Activated CD8-positive, alpha-beta memory T cell treated with anti-CD3 and anti-CD28 coated beads, Interleukin-2, amount 10 ng/mL, durations not matched to agents 7 days and 5 days (primary cell): ENCODE measurements at places on chromosomes 12 and 14.

DNA sequence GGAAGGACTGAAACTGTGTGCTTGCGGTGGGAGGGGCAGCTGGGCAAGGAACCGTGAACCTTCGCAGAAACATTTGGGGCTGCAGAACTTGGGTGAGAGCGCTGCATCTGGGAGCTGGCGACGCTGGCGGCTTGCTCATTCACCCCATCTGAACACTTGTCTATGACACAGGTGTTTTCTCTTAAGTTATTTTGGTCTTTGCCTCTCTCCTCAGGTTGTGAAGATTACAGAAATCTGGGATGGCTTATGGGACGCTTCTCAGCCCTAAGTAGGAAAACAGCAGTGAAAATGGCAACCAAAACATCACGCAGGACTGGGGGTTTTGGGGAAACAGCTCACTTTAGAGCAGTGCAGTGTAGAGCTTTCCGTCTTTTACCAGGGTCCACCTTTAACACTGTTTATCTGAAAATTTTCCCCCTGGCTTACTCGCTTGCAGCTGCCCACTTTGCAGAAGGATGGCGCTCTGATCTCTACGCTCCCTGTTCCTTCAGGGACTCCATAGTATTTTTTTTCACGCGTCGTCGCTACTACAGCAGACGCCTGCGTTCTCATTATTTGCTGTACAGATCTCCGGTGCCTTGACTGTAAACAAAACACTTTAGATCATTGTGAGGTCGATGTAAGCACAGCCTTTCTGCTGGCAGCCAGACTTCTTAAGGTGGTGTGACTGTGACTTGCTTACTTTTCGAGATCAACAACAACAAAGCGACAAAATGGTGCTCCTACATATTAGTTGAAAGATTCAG lies 2.7 kb upstream of the CDKN1B start:
- peak; percentile 76 for DNase-seq

DNA sequence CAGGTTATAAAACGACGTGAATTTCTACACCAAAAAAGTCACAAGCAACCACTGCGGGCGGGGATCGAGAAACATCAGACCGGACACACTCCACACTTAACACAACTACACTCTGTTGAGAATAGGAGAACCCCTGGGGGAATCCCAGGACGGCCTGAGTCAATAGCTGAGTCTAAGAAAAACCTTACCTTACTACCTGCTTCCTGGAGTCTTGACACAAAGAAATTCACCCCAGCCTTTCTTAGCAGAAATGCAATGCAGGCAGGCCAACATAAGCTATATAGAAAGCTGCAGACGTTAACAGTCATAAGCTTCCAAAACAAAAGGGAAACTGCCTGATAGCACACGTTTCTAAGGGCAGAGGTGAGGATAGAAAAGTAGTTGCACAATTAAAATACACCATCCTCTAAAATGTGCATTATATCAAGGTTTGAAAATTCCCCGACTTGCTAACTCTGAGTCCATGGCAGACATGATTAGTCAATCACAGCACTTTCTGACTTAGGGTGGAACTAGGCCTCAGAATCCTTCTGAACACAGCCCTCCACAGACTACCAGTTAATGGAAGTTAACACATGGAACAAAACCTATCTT lies 68.0 kb downstream of the CCDC88C start:
- DNase-seq, result peak; percentile 82

DNA sequence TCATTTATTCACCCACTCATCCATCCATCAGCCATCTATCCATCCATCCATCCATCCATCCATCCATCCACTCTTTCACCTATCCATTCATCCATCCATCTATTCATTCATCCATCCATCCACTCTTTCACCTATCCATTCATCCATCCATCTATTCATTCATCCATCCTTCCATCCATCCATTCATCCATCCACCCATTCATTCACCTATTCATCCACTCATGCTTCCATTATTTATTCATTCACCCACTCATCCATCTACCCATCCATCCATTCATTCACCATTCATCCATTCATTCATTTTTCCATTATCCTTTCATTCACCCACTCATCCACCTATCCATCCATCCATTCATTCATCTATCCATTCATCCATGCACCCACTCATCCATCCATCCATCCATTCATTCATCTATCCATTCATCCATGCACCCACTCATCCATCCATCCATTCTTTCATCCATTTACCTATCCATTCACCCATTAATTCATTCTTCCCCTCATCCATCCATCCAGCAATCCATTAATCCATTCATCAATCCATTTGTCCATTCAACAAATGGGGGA lies 360.9 kb downstream of the ADGRD1 start:
- no peak for DNase-seq

DNA sequence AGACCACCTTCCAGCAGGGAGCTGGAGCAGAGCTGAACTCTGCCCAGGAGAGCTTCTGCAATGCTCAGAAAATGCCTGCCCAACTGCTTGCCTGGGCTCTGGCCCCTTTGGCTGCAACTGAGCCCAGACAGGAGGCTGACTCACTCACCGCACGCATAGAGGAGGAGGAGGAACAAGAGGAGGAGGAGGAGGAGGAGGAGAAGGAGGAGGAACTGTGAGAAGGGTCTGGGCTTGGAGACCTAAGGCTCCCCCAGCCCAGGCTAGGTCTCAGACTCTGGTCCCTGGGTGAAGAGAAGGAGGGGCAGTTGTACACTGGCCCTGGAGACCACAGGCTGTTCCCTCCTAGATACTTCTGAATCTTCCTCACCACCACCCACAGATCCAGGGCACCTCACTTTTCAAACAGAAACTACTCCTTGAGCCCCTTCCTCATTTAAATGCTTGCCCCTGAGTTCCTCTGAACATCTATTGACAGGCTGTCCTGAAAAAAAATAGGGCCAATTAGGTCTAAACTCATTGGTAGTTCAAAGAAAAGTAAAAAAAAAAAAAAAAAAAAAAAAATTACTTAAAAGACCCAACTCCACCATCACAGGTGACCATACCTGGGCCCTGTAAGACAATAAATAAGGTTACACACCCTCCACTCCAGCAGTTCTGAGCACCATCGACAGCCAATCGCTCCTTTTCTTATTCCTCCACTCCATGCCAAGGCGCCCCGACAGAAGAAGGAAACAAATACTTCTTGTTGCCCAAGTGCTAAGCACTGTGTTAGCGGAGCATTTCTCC lies 674 bp downstream of the VDR start:
- DNase-seq, result peak; percentile 85

DNA sequence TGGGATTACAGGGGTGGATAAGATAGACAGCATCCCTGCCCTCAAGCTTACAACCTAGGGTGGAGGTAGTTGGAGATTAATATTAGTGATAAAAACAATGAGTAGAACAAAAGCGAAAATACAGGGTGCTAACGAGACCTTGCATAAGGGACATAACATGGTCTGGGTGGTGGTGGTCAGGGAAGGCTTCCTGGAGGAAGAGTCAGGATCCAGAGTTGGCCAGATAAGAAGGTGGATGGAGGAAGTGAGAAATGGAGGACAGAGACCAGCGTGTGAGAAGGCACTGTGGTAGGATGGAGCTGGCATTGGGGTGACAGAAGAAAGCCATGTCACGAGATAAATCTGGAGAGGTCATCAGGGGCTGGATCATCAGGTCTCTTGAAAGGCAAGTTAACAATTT lies 19.2 kb downstream of the NOS1 start:
- DNase-seq, result no peak

DNA sequence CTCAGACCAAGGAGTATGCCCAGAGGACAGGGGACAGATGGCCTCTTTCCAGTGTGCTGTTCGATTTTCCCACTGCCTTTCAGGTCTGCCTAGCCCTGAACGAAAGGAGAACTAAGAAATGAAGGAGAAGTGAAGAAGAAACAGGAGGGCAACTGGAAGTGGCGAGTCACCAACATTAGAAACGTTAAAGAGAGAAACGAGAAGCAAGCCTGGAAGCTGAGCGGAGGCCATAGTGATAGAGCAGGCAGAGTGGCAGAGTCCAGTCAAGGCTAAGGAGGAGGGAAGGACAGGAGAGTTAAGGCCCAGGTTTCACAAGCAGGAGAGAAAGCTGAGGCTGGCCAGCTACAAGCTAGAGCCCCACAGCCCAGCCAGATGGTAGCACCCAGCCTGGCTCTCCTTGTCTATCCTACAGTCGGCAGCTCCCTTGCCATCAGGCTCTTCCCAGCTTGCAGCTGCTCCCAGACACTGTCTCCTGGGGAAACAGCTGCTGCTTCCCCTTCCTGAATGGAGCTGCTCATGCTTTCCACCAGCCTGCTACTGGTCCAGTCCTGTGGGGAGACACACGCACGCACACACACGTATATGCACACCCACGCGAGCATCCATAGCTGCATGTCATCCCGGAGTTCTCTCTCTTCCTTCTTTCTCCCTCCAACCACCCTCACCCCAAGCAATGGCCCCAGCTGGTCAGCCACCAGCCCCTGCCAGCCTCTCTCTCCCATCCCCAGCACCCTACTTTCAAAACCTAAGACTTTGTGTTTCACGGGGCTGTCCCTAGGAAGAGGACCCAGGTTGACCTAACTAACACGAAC lies 139.7 kb upstream of the CCND2 start:
- peak; percentile 29 for DNase-seq

- DNase-seq, result no peak
These were observed 9.9 kb downstream of the SERPINA10 start for GRCh38 chr14:94282991-94283723.

DNA sequence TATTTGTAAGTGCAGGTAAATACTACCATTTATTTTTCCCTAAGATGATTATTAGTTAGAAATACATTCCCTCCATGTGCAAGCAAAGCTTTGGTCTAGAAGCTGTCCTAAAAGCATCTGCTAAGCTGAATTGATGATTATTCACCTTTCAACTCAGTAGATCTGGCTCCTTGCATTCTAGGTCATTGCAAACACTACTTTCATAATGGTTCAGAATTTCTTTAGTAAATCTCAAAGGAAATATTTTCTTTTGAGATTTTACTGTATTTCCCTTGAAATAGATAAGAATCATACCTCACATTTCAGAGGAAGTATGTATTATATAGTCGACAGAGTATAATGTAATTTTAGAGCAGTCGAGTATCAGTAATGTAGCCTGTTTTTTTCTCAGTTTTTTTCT lies 2.4 kb downstream of the ETNK1 start:
- no peak for DNase-seq

- no peak for DNase-seq
These were observed 26.1 kb downstream of the SGPP1 start for GRCh38 chr14:63701606-63702299.
